Left hindlimb (tissue), 1 donor: ENCODE measurements at places on chromosomes 3 and 15.

- no peak for DNase-seq
Observed at GRCh38 chr3:132009241-132009640, 25.6 kb downstream of the CPNE4 start.

GRCh38 chr15:60389261-60390077, 8.3 kb downstream of the ANXA2 start:
- no peak for DNase-seq

DNA sequence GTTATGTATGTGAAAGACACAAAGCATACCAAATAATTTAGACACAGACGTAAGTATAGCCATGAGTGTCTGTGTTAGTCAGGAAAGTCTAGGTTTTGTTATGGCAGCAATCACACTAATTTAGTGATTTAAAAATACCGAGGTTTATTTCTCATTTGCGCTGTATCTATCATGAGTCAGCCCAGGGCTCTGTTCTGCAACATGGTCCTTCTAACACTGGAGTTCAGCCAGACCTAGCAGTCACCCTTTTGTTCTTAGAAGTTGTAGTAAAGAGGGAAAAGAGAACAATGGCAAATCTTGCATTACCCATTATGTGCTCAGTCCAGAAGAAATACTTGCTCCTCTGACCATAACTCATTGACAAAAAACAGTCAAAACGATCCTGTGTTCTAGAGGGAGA, 311.5 kb downstream of the NLGN1 start:
- DNase-seq = no peak

- DNase-seq = no peak
Observed at GRCh38 chr3:188439080-188439479, 285.1 kb downstream of the LPP start.

DNA sequence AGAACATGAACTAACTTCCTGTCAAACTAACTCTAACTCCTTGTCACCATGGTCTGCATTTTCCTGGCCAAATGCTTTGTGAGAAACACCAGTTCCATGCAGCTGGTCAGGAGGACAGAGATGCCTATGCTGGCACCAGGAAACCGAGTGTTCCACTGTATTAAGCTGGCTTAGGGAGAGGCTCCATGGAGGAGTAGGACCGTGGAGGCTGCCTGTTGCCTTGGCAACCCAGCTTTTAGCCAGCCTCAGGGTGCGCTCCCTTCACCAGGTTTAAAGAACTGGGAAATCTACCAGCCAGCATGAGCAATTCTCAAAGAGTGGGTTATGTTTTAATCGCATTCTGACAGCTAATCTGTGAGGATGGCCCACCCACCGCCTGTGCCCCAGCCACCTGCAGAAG, 394.1 kb downstream of the OCA2 start:
- no peak for DNase-seq

- DNase-seq = peak; percentile 73
Observed at GRCh38 chr3:158097593-158098308, 8.5 kb downstream of the SHOX2 start.

DNA sequence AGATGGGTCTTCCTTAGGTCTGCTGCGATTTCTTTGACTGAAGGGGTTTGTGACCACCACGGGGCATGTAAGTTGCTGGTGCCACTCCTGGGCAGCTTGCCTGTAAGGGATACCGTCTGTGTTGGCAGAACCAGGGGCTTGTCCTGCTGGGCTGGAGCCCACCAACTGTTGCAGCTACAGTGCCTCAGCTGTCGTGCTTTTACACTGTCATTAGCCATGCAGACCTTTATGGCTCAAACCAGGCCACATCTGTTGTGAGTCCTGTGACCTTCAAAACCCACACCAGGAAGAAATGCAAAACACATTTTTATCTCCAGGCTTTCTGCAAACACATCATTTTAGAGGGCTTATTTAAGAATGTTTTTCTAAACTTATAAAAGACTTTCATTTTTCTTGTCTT, 168.7 kb downstream of the PTPRG start:
- no peak for DNase-seq

GRCh38 chr3:28916713-28917499, 364.0 kb upstream of the RBMS3 start:
- DNase-seq = peak; percentile 86

GRCh38 chr3:77039606-77040171, at the start of gene ROBO2:
ROBO2 (plus strand) TSS chr3:77040099; CDS start chr3:77040786, 687 bp downstream.
- DNase-seq = peak; percentile 87

DNA sequence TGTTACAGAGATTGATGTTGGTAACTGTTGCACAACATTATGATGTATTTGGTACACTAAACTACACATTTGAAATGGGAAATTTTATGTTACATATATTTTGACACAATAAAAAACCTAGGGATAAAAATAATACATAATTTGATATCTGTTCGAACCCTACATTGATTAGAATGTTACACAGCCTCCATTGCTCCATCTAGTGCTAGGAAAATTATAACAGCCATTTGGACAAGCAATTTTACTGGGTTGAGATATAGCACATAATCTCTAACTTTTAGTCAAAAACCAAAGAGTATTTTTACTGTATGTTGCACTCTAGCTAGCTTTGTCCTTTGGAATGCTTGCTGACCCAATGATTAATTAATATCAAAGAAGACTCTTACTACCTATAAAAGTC, 108.1 kb downstream of the LSAMP start:
- DNase-seq = no peak

DNA sequence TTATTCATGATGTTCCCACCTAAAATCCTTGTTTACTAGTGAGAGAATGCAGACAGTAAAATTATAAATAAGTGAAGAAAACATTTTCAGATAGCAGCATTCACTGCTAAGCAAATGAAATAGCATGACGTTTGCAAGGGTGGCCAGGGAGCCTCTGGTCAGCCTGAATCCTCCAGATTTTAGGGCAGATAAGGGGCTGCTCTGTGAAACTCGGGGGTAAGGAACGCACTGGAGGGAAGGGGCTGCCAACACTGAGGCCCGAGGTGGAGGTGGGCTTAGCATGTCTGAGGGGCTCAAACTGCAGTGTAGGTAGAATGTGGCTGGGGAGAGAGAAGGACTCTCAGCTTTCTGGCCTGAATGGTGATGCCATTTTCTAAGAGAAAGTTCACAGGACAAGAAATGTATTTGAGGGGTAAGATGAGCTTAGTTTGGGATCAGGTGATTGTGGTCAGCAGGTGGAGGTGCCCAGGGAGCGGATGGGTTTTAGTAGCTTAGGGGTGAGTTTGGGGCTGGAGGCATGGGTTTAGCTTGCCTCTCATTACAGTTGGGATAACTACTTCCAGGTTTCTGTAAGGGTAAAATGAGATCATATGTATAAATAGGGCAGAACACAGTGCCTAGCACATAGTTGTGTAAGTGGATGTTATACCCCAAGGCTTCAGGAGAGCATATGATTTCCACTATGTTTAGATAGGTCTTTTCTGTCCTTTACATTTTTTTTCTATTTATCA, 20.5 kb downstream of the GPR171 start:
- DNase-seq = no peak

GRCh38 chr3:192433704-192434103, 293.6 kb downstream of the FGF12 start:
- DNase-seq = no peak

DNA sequence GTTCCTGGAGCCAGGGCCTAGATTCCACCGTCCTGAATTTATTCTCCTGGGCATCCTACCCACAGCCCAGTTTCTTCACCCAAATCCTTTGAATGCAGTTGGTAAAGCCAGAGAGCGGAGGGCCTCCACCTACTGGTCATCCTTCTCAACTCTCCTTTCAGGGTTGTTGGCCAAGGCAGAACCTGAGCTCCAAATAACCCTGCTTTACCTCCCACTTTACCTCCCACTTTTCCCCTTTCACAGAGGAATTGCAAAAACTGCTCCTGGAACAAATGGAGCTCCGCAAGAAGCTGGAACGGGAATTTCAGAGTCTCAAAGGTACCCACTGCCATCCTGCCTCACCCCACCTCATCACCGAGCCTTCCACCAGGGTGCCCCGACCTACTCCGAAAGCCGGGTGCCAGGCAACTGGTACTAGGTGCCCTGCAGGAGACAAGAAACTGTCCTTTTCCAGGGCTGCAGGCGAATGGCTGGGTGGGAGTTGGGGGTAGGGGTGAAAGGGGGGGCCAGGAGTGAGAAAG, 6.8 kb downstream of the SKOR1 start:
- no peak for DNase-seq

GRCh38 chr15:59565299-59565698, 46.3 kb upstream of the GCNT3 start:
- DNase-seq = no peak

DNA sequence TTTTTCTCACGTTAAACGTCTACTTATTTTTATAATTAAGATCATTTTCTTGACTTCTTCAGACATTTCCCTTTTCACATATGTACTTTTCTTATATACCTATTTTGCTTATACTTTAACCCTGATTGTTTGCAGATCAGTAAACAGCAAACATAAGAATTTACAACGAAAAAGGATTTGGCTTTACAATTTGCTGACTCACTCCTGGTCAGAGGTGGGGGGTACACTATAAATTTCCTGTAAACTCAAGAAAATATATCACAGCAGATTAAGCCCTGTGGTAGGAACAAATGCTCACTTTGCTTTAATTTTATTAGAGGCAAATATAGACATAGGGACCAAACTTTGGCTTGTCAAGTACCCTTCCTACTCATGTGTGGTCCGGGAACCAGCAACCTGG, 185.0 kb downstream of the PLCL2 start:
- DNase-seq = no peak

GRCh38 chr15:71083349-71083748, 31.9 kb upstream of the THSD4 start:
- peak; percentile 75 for DNase-seq

GRCh38 chr3:38264779-38265178, 833 bp upstream of the SLC22A13 start:
- DNase-seq = no peak

GRCh38 chr3:65284961-65285360, 597.2 kb upstream of the ADAMTS9 start:
- DNase-seq = no peak

DNA sequence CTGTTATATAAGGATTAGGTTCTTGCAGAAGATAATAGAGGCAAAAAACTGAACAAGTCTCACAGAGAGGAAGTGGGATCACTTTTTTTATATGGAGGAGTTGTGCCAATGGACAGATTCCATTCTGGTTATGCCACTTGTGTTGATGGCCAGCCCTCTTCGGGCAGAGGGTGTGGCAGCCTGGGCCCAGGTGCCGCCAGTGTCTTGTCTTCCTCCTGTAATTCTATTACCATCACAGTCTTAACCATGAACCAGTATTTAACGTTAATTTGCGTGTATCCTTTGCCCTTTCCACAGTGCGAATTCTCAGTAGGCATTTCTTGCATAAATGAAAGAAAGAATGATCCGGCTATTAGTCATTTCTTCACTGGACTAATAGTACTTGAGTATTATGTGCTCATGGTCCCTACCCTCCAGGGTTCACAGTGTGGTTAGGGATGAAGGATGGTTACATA, 7.0 kb upstream of the USP4 start:
- no peak for DNase-seq

DNA sequence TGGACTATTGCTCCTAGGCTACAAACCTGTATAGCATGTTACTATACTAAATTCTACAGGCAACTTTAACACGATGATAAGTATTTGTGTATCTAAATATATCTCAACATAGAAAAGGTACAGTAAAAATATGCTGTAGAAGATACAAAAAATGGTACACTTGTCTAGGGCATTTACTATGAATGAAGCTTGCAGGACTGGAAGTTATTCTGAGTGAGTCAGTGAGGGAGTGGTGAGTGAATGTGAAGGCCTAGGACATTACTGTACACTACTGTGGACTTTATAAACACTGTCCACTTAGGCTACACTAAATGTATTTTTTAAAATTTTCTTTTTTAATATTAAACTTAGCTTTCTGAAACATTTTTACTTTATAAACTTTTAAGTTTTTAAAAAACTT, 140.5 kb upstream of the SGO1 start:
- no peak for DNase-seq

GRCh38 chr3:63685340-63685739, 32.9 kb downstream of the SNTN start:
- no peak for DNase-seq

GRCh38 chr3:111506435-111506834, 35.6 kb upstream of the CD96 start:
- DNase-seq = no peak

- no peak for DNase-seq
Observed at GRCh38 chr15:26298659-26299170, 435.6 kb upstream of the ATP10A start.

DNA sequence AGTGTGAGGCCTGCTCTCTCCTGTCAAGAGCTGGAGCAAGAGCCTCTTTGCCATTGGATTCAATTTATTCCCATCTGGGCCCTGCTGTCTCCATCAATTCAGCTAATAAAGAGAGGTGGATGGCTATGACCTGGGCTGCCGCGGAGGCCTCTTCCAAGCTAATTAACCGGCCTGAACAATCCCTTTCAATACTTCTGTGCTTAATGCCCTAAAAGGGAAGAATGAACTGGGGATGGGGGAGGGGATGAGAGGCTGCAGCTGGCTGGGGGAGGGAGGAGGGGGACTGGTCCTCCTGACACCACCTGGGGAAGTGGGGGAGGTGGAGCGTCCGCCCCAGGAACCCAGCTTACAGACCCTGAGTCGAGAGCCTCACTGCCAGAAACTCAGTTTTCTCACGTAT, 33.4 kb upstream of the PRR23E start:
- no peak for DNase-seq

GRCh38 chr3:107065094-107065861, 312.0 kb upstream of the CCDC54 start:
- no peak for DNase-seq

DNA sequence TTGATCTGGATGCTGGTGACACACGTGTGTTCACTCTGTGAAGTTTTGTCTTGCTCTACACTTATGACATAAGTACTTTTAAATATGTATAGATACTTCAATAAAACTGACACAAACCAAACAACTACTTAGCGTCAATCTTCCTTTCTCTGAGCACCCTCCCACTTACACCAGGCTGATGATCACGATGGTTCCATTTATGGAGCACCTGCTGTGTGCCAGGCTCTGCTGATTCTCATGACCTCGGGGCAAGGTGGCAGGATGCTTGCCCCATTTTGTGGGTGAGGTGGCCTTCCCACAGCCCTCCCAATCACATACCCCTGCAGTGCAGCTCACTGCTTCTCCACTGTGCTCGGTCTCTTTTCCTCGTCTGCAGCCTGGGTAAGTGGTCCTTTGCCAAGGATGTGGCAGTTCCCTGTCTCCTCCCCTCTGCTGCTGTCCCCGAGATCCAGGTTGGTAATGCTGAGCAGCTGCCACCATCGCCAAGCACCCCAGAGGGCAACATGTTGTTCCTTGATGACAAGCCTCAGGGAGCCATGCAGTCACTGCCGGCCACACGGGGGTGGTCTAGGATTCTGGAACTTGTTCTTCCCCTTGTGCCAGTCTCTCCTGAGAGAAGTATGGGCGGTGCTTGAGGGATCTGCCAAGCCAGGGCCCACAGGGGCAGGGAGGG, 20.6 kb upstream of the ADCY5 start:
- no peak for DNase-seq

- DNase-seq = no peak
Observed at GRCh38 chr3:186931532-186932280, 1.4 kb downstream of the ST6GAL1 start.

DNA sequence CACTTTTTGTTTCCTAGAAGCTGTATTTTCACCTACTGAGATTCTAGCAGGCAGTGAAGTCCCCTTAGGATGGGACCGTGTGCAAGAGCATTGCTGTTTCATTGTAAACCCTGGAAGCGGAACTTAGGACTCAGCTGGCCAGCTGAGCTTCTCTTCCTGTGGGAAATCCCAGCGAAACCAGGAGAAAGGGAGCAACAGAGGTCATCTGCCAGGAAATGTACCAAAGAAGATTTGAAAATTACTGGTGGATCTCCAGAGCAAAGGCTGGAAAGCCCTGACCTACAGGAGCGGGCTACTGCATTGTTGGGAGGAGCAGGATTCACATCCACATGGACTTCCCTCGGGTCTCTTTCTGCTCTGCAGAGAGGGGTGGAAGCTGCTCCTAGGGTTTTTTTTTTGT, 7.6 kb upstream of the ADPRH start:
- DNase-seq = no peak
